ENCODE measurements at places on chromosomes 5 and 9. TPM values are rescaled to one million over a fixed set of nuclear protein-coding genes. Genes with fewer than 3 reads are reported as not detected.

The CDKN2B gene
- total RNA-seq: 0.31 TPM

The SLC22A4 gene
- 0.60 TPM for total RNA-seq

The PTGS1 gene
- 1.3 TPM for total RNA-seq

The N4BP3 gene
- 36.0 TPM for total RNA-seq

The TEK gene
- total RNA-seq: 35.8 TPM

The ABO gene
- total RNA-seq: not detected

The SPATA31D3 gene
- total RNA-seq: not detected

The KCNV2 gene
- not detected for total RNA-seq

The NMRK1 gene
- total RNA-seq: 8.1 TPM

The HACD4 gene
- total RNA-seq: 0.61 TPM

The SPATA31A3 gene
- total RNA-seq: not detected

The KIAA0825 gene
- 0.98 TPM for total RNA-seq

- no peaks in the 10 kb centered on the region for H3K4me1 ChIP-seq
- H3K36me3 ChIP-seq: no peaks in the 10 kb centered on the region
- H3K4me3 ChIP-seq: no peak overlapping the region
Observed at GRCh38 chr9:92147852-92148180, 32.6 kb upstream of the SPTLC1 start.

DNA sequence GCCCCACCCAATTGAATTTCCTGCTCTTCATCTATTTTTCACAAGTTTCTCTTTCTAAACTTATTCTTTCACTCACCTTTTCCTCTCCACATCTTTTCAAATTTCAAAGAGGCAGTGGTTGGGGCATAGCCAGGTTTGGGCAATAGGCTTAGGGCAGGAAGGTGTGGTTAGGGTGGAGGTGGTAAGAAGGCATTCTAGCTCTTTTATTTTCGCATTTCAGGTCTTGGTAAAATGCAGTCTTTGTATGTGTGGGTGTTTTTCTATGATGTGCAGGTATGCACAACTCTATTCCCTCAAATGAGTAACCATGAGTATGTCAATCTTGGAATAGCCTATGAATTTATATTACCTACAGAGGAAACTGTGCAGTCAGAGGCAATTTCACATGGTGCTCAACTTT lies 129.8 kb upstream of the IFNE start:
- no peaks in the 10 kb centered on the region for H3K27me3 ChIP-seq
- peaks cover 5% of the 10 kb centered on the region for H3K4me1 ChIP-seq
- no peak overlapping the region for H3K27ac ChIP-seq
- no peak overlapping the region for H3K4me3 ChIP-seq

GRCh38 chr5:107472620-107473064 lies 198.1 kb downstream of the EFNA5 start:
- H3K27ac ChIP-seq: no peak overlapping the region
- no peak overlapping the region for H3K4me3 ChIP-seq
- no peaks in the 10 kb centered on the region for H3K27me3 ChIP-seq
- H3K4me1 ChIP-seq: peaks cover 15% of the 10 kb centered on the region
- peak; percentile 63 for DNase-seq
- no peaks in the 10 kb centered on the region for H3K36me3 ChIP-seq

- H3K4me3 ChIP-seq: peak within 1 kb of the TSS; percentile 61
- peak; percentile 61 for DNase-seq
- peaks cover 15% of the 10 kb centered on the region for H3K4me1 ChIP-seq
- peak within 1 kb of the TSS; percentile 42 for H3K27ac ChIP-seq
Observed at GRCh38 chr5:81233080-81233634, at the start of gene CKMT2. Gene CKMT2 (plus strand): TSS chr5:81233322. CDS start chr5:81251133, 17,811 bp downstream.

GRCh38 chr9:109449036-109449798 lies 48.9 kb downstream of the PTPN3 start:
- H3K27ac ChIP-seq: no peak overlapping the region
- no peaks in the 10 kb centered on the region for H3K36me3 ChIP-seq
- H3K27me3 ChIP-seq: no peaks in the 10 kb centered on the region
- peaks cover 6% of the 10 kb centered on the region for H3K4me1 ChIP-seq
- H3K4me3 ChIP-seq: no peak overlapping the region
- no peak for DNase-seq

- 0 out of 2 replicates have a peak, but pooled peaks cover 2% of the 10 kb centered on the region for H3K4me1 ChIP-seq
- no peaks in the 10 kb centered on the region for H3K27me3 ChIP-seq
- H3K4me3 ChIP-seq: no peak overlapping the region
- DNase-seq: no peak
Observed at GRCh38 chr5:158126442-158127405, 267.8 kb upstream of the CLINT1 start.

GRCh38 chr5:111131356-111131755 lies 39.2 kb downstream of the WDR36 start:
- no peak overlapping the region for H3K4me3 ChIP-seq
- no peak overlapping the region for H3K27ac ChIP-seq
- peaks cover 18% of the 10 kb centered on the region for H3K4me1 ChIP-seq
- no peak for DNase-seq

DNA sequence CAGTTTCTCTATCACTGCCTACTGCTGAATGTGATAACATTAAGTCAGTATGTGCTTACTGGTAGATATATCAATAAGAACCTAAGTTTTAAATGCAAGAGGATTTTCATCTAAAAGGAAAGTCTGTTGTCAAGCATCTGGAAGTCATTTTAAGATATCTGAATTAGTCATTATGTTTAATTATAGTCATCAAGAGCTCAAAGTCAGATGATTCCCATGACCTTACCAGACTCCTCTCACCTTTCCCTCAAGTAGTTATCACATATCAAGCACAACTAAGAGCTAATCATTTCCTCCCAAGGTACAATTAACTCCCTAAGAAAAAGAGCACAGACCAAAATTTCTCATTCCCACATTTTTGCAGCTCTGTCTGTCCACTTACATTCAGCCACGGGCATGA lies 45.5 kb downstream of the PUM3 start:
- no peak for DNase-seq
- H3K4me3 ChIP-seq: no peak overlapping the region
- no peak overlapping the region for H3K27ac ChIP-seq
- H3K27me3 ChIP-seq: no peaks in the 10 kb centered on the region

- DNase-seq: no peak
- no peak overlapping the region for H3K27ac ChIP-seq
- no peaks in the 10 kb centered on the region for H3K36me3 ChIP-seq
Observed at GRCh38 chr5:52139888-52140615, 647.7 kb upstream of the ITGA1 start.

DNA sequence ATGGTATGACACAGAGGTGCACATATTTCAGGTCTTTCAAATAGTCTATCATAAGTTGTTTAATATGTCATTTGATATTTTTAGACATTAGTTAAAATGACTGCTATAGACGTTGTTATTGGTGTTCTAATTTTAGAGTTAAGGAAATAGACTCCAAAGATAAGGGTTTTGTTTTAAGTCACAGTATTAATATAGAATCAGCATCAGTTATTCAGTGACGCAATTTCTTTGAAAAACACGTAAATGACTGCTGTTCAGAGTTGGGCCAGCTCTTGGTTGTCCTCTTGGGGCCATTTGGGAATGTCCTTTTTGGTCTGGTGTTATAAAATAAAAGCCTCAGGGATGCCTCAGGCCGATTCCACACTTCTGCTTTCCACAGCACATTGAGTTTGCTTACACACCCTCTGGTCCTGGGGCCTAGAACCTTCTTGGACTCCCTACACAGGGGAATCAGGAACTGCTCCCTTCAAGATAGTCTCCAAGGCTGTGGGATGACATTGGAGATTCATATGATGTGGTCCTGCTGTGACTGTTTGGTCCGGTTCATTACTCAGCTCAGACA lies 14.3 kb downstream of the OTULIN start:
- no peaks in the 10 kb centered on the region for H3K27me3 ChIP-seq
- H3K27ac ChIP-seq: no peak overlapping the region
- peaks cover 3% of the 10 kb centered on the region for H3K4me1 ChIP-seq
- peaks cover 4% of the 10 kb centered on the region for H3K36me3 ChIP-seq

DNA sequence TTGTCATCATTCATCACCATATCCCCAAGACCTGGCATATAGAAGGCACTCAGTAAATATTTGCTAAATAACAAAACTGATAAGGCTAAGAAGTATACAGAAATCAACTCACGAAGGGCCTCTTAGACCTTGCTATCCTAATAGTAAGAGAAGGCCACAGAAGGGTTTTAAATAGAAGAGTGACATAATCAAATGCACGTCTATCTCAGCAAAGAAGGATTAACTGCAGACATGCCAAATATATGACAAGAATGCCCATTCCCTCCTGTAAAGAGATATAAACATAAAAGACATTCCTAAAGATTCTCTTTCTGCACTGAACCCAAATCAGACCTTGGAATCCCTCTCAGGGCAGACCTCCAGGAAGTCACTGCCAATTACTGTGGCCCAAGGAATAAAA lies 34.1 kb downstream of the ECPAS start:
- H3K36me3 ChIP-seq: peaks cover 5% of the 10 kb centered on the region
- H3K27me3 ChIP-seq: no peaks in the 10 kb centered on the region
- H3K4me1 ChIP-seq: peaks cover 3% of the 10 kb centered on the region
- H3K27ac ChIP-seq: no peak overlapping the region

DNA sequence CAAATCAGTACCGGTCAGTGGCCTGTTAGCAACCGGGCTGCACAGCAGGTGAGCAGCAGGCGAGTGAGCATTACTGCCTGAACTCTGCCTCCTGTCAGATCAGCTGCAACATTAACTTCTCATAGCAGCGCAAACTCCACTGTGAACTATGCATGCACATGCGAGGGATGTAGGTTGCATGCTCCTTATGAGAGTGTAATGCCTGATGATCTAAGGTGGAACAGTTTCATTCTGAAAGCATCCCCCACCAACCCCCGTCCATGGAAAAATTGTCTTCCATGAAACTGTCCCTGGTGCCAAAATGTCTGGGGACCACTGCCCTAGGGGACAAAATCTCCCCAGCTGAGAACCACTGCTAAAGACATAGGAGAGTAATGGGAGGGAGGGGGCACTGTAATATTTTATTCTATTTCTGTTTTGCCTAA lies 51.1 kb downstream of the P4HA2 start:
- H3K4me3 ChIP-seq: no peak overlapping the region
- H3K4me1 ChIP-seq: peaks cover 5% of the 10 kb centered on the region
- H3K27ac ChIP-seq: no peak overlapping the region
- H3K27me3 ChIP-seq: no peaks in the 10 kb centered on the region
- no peaks in the 10 kb centered on the region for H3K36me3 ChIP-seq

GRCh38 chr9:79588488-79589223 lies 16.9 kb downstream of the TLE4 start:
- H3K27me3 ChIP-seq: no peaks in the 10 kb centered on the region
- H3K4me3 ChIP-seq: no peak overlapping the region
- H3K27ac ChIP-seq: no peak overlapping the region
- H3K4me1 ChIP-seq: no peaks in the 10 kb centered on the region
- no peak for DNase-seq
- peaks cover 3% of the 10 kb centered on the region for H3K36me3 ChIP-seq

- no peaks in the 10 kb centered on the region for H3K4me1 ChIP-seq
- H3K36me3 ChIP-seq: no peaks in the 10 kb centered on the region
- no peak for DNase-seq
- no peaks in the 10 kb centered on the region for H3K27me3 ChIP-seq
- no peak overlapping the region for H3K4me3 ChIP-seq
Observed at GRCh38 chr9:108579757-108580439, 275.9 kb downstream of the ACTL7B start.

GRCh38 chr5:143781993-143782520 lies 29.9 kb upstream of the HMHB1 start:
- no peaks in the 10 kb centered on the region for H3K36me3 ChIP-seq
- H3K4me3 ChIP-seq: no peak overlapping the region
- H3K27ac ChIP-seq: no peak overlapping the region
- DNase-seq: no peak
- peaks cover 5% of the 10 kb centered on the region for H3K4me1 ChIP-seq
- no peaks in the 10 kb centered on the region for H3K27me3 ChIP-seq

DNA sequence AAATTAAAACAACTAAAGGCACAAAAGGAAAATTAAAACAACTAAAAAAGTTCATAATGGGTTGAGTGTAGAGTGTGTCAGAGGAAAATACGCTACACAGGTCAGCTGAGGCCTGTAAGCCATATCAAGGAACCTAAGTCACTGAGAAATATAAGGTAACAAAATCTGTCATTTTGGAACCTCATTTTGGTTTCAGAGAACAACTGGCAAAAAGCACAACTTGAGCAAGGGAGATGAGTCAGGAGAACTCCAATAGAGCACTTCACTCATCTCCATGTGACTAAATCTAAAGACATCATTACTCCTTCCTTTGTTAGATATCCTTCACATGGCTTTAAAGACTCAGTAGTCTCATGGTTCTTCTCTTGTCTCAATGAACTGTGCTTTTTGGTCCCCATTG lies 269.4 kb upstream of the POU5F2 start:
- no peak for DNase-seq
- no peaks in the 10 kb centered on the region for H3K36me3 ChIP-seq
- H3K27me3 ChIP-seq: no peaks in the 10 kb centered on the region
- no peak overlapping the region for H3K27ac ChIP-seq
- no peak overlapping the region for H3K4me3 ChIP-seq

DNA sequence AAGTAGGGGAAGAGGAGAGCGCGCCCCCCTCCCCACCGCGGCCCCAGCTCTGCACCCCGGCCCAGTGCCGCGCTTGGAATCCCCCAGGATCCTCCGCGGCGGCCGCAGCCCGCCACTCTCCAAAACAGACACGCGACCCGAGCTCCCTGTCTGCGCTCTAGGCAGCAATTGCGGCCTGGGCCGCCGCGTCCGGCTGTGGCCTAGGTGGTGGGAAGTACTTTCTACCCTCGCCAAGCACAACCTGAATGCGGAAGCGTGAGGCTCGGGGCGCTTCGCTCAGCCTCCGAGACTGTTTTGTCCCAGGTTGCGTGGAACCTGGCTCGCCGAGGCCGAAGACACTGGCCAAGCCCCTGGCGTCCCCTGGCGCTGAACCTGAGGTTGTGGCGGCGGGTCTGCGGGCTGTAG lies 3.3 kb upstream of the FOXB2 start:
- DNase-seq: peak; percentile 74
- peaks cover 99% of the 10 kb centered on the region for H3K27me3 ChIP-seq
- no peaks in the 10 kb centered on the region for H3K36me3 ChIP-seq

DNA sequence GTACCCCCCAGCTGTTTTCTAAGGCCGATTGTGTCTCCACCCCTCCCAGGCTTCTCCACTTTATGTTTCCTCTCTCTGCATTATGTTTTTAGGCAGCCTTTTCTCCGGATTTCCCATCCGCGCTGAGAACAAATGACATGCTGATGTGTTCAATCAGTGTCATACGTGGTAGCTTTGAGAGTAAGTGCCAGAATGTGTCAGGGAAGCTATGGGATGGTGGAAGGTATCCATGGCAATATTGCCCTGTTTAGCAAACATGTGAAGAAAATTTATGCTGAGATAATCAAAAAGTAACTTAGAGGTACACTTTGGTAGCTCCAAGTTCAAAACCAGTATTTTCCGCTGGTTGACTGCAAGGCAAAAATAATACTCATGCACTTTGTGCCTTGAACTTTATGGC lies 36.6 kb upstream of the LECT2 start:
- no peak overlapping the region for H3K27ac ChIP-seq
- H3K4me3 ChIP-seq: no peak overlapping the region
- H3K36me3 ChIP-seq: no peaks in the 10 kb centered on the region
- no peaks in the 10 kb centered on the region for H3K4me1 ChIP-seq
- no peak for DNase-seq

- H3K4me1 ChIP-seq: peaks cover 7% of the 10 kb centered on the region
- H3K27me3 ChIP-seq: no peaks in the 10 kb centered on the region
- DNase-seq: no peak
Observed at GRCh38 chr5:103648086-103648485, 85.5 kb upstream of the NUDT12 start.

- H3K4me1 ChIP-seq: peaks cover 4% of the 10 kb centered on the region
- peak overlapping the region; percentile 71 for H3K27ac ChIP-seq
- no peaks in the 10 kb centered on the region for H3K27me3 ChIP-seq
- no peak for DNase-seq
- H3K4me3 ChIP-seq: no peak overlapping the region
Observed at GRCh38 chr5:65102371-65102975, 333.7 kb downstream of the CWC27 start.

GRCh38 chr9:96148634-96149532 lies 153.1 kb downstream of the HSD17B3 start:
- DNase-seq: no peak
- H3K36me3 ChIP-seq: no peaks in the 10 kb centered on the region
- H3K27me3 ChIP-seq: no peaks in the 10 kb centered on the region
- no peak overlapping the region for H3K27ac ChIP-seq

All from H1 (cell line).